ENCODE measurements at places on chromosomes 2 and 18.
A peak's percentile ranks its signal among the peaks of the same experiment; 100 is the strongest.

DNA sequence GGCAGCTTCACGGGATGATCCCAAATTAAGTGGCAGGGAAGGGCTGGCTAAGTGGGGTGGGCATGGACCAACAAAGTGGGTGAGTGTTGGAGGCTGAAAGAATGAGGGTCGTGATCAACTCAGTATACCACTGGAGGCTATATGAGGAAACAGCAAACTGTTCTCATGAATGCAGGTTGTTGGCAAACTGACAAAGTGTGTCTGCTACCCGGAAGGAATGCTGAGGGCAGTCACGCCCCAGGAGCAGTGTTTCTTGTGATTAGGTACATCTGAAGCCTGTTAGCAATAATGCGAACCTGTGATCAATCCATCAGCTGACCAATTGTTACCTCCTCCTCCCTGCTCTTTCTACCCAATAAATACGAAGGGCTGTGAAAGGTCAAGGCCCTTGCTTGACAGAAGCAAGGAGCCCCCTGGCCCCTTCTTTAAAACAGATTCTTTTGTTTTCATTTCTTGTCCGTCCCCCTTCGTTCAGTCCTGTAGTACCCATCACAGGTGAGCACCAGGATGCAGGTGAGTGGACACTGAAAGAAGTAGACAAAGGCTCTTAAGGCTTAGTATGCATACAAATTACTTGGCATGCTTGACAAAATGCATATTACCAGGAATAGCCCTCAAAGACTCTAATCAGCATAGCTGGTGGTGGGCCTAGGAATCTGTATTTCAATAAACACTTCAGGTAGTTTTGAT lies 67.9 kb downstream of the LOXHD1 start:
- no peak for DNase-seq

- DNase-seq: peak; percentile 12
Observed at GRCh38 chr2:207143215-207144172, 22.3 kb downstream of the KLF7 start.

DNA sequence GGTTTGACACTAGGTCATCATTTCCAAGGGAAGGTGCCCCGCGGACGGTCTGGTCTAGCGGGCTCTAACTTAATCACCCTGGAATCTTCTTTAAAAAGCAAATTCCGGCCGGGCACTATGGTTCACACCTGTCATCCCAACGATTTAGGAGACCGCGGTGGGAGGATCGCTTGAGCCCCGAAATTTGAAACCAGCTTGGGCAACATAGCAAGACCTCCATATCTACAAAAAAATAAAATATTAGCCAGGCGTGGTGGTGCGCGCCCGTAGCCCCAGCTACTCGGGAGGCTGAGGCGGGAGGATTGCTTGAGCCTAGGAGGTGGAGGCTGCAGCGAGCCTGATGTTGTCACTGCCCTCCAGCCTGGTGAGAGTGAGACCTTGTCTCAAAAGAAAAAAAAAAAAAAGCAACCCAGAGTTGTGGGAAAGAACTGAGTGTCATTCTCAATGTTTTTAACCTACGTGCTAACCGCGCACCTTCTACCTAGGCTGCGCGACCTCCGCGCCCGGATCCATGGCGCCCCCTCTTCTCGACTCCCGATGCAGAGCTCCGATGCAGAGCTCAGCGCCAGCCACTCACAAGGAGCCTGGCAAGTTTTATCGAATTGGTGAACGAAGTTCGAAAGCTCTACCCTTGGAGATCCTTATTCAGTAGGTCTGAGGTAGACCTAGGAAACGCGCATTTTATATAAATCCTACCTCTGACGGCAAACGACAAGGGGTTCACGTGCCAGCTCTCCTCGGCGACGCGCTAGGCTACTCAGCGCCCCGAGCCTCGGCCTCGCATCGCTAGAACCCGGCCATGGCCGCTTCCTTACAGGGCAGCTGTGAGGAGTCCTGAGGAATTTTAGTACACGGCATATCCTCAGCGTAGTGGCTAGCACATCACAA lies 888 bp upstream of the TWSG1 start:
- DNase-seq: no peak

DNA sequence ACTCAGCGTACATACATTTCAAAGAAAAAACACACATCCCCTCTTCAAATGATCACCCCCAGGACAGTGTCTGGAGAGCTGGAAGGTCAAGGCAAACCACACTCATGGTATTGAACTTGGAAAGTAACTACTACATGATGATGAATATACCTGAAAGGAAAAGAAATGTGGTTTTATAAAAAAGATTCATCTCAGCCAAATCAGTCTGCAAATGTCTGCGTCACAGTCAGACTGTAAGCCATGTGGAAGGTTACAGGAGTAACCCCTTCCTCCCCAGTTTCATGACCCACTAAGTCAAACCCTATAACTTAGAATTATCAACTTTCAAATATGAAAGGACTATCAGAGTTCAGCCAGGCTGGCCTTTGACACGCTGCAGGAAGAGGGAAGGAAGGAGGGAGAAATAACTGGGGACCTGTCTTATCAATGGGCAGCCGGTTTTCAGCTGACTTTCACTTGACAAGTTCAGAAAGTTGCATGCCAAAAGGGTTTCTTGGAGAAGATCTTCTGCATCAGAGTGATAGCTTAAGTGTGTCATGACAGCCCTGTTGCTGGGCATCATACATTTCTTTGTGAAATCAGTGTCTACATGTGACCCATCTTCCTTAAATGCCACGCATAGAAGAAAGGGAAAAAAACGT lies 7.0 kb upstream of the BMP10 start:
- no peak for DNase-seq

DNA sequence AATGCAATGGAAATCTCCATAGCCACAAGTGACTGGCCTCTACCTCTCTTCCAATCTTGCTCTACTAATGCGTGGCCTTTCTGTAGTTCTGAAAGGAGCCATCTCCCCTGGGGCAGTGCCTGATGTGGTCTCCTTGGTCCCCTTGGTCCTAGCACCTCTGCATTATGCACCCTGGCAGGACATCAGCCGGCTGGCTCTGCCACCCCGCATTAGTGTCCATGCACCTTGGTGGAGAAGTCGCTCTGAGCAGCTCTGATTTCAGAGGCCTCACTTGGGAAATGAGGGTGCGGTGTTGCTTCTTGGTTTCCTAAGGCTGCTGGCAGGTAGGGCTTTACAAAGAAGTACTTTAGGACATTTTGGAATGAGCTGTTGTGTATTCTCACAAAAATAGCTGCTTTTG lies 317.9 kb downstream of the GBX2 start:
- no peak for DNase-seq

DNA sequence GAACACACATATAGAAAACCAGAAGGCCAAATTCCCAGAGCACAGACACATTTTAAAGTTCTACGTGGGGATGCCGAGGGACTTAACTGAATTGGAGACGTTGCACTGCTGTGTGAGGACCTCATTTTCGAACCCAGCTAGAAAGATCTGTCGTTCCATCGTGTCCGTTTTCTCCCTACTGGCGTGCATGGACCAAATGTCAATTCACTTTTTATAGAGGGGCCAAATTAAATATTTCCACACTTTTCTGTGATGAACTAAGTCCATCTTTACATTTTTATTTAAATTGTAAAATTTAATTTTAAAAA lies 692 bp upstream of the TSHZ1 start:
- no peak for DNase-seq

- no peak for DNase-seq
Observed at GRCh38 chr2:32991091-32991845, 44.5 kb downstream of the LTBP1 start.

DNA sequence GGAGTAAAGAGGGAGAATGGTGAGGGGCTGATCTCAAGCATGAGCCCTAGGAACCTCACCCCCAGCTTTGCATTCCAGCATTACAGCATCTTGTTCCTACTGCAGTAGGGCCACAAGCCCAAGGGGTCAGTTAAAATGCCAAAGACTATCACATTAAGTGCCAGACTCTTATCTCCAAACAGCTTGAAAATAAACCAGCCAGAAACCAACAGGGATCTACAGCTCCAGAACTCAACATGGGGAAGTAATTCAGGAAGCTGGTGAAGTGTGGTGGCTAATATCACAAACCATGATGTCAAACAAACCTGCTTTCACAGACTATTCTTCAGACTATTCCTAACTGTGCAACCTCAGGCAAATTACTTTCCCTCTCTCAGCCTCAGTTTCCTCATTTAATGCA lies 278.3 kb downstream of the TNS1 start:
- DNase-seq: no peak

DNA sequence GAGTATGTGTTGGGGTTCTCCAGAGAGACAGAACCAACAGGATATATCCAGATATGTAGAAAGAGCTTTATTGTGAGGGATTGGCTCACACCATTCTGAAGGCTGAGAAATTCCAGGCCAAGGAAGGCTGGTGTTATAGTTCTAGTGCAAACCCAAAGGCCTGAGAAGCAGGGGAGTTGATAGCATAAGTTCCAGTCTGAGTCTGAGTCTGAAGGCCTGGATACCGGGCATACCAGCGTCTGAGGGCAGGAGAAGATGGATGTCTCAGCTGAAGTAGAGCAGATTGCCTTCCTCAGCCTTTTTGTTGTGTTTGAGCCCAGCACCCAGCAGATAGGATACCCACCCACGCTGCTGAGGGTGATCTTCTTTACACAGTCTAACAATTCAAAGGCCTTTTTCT lies 211.7 kb upstream of the RASGRP3 start:
- DNase-seq: no peak

- DNase-seq: no peak
Observed at GRCh38 chr18:79720359-79720733, 40.7 kb downstream of the CTDP1 start.

- DNase-seq: no peak
Observed at GRCh38 chr2:164928101-164928673, 27.1 kb downstream of the SLC38A11 start.

DNA sequence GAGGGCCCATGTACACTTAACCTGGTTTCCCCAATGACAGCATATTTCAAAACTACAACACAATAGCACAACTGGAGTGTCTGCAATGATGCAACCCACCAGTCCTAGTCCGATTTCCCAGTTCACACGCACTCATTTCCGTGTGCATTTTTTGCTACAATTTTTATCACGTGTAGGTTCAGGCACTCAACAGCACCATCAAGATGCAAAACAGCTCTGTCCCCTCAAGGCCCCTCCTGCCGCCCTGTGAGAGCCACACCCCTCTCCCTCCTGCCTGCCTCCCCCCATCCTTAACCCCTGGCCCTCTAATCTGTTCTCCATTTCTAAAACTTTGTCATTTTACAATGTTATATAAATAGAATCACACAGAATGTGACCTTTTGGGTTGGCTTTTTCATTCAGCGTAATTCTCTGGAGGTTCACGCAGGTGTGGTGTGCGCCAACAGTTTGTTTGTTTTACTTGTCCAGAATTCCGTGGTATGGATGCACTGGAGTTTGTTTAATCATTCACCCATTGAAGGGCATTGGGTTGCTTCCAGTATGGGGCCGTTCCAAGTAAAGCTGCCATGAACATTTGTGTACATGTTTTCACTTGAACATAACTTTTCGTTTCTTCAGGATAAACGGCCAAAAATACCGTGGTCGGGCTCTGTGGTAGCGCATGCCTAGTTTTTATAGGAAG lies 8.4 kb downstream of the KCNIP3 start:
- DNase-seq: no peak

DNA sequence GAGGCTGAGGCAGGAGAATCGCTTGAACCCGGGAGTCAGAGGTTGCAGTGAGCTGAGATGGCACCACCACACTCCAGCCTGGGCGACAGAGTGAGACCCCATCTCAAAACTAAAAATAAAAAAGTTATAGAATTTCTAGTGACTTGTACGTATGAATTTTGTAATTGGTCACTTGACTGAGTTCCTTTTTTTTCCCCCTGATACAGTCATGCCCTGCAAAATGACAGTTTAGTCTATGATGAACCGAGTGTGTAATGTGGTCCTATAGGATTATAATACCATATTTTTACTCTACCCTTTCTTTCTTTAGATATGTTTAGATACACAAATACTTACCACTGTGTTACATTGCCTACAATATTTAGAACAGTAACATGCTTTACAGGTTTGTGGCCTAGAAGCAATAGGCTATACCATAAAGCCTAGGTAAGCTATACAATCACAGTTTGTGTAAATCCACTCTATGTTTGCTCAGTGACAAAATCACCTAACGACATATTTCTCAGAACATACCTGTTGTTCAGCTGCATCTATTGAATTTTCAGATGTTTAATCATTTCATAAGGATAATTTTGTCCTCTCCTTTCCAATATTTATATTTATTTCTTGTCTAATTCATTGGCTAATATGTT lies 25.4 kb downstream of the SOCS6 start:
- DNase-seq: no peak

GRCh38 chr2:201857326-201857725 lies 51.0 kb downstream of the CDK15 start:
- DNase-seq: no peak

GRCh38 chr18:66150650-66151049 lies 399.8 kb downstream of the CDH7 start:
- no peak for DNase-seq

GRCh38 chr18:11009869-11010268 lies 139.5 kb downstream of the PIEZO2 start:
- DNase-seq: no peak

DNA sequence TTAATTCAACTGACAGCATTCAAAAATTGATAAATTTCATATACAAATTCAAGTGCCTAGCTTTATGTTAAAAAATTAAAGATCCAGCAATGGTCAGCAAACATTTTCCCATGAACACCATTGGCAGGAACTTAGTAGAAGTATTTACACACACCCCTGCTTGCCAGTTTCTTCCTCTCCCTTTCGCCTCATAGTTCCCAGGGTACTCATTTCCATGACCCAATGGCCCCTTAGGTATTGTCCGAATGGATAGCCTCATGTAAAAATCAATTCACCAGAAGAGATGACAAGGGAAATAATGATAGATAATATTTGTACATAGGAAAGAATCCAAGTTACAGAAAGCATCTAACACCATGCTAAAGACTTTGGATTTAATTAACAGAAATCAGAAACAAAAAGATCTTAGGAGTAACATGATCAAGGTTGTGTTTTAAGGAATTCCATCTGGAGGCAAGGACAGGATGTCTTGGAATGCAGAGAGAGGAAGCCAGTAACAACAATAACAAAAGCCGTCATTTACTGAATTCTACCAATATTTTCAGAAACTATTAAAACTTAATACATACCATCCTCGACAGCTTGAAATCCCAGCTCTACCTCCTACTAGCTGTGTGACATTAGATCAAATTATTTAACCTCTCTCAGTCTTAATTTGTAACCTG lies 423.0 kb downstream of the IRS1 start:
- DNase-seq: no peak

DNA sequence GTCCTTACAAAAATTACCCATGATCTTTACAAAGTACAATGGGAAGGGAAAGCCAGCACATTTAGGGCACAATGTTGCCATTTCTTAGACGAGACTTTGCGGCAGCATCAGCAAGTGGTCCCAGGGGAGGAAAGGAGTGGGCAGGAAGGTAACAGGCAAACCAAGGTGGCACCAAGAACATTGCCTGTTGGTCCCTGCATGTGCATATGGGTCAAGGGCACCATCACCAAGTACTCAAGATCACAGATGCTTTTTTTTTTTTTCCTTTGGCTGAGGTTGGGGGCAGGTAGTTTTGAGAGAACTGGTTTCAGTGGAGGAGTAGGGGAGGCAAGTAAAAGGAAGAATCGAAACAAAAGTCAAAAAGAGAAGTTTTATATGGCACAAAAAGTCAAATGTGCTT lies 752 bp upstream of the CYTIP start:
- DNase-seq: no peak

- no peak for DNase-seq
Observed at GRCh38 chr2:79952616-79953015, 351.9 kb downstream of the LRRTM1 start.
